Mesenteric fat pad (tissue), 1 donor: ENCODE measurements at places on chromosomes 6 and 20. TPM values are rescaled to one million over a fixed set of nuclear protein-coding genes. Genes with fewer than 3 reads are reported as not detected.

SIGLEC1 gene
- 45.1 TPM for total RNA-seq

DNA sequence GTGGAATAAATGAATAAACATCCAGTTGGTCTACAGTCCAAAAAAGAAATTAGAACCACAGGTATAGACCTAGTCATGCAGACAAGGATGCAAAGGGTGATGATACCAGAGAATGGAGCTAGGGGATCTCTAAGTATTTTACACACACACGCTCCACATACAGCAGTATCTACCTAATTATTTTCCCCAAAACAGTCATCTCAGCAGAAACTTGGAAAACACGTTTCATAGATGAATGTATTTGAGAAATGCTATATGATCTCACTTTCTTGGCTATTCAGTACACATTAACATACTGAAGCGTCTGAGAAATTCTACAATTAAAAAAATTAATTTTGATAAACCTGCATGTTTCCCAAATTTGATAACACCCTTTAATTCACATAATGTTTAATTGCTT lies 155.3 kb downstream of the MTFR2 start:
- no peak for DNase-seq

DNA sequence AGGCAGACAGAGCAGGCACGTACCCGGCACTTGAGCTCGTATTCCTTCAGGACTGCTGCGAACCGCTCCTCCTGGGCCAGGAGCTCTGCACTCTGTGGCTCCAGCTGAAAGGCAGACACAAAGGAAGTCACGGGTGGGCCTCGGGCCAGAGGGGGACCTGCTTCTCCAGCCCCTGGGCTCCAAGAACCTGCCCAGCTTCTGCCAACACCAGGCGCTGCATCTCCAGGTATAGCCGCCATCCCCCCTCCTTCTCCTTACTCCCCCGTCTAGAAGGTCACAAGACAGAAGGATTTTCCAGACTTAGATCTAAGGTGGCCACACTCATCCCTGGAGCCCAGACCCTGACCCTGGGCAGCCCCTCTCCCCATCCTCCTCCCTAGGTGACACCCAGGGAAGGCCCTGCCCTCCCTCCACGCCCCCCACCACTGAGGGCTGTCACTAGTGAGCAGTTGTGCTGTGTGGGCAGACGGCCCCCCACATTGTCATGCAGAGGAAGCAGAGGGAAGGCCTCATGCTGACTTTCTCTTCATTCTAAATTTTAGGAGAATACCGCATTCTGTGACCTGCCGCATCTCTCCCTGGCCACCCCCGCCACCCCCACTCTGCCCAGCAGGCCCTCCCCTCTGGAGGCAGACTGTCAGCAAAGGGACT lies 81.9 kb downstream of the GINS1 start:
- DNase-seq, result no peak

- peak; percentile 49 for DNase-seq
Measured at GRCh38 chr6:37480118-37480736, 19.5 kb downstream of the CCDC167 start.

DPPA5 gene
- not detected for total RNA-seq
